T-helper 2 cell treated with Interferon-gamma antibody and Interleukin-4, amounts not matched to agents 100 ng/mL and 5 ng/mL, for 36 hours (primary cell): ENCODE measurements at places on chromosomes 11 and 22. TPM values are rescaled to one million over a fixed set of nuclear protein-coding genes. Genes with fewer than 3 reads are reported as not detected.

Gene OR51S1
- total RNA-seq, result not detected in 2 replicates

Gene OR2AG2
- total RNA-seq, result 0.18 and 0.25 TPM in 2 replicates

Gene CDC42BPG
- 0.50 and 0.82 TPM in 2 replicates for total RNA-seq

Gene HOATZ
- total RNA-seq, result not detected in 2 replicates

Gene MS4A14
- not detected in 2 replicates for total RNA-seq

Gene ART1
- total RNA-seq, result not detected in 2 replicates

Gene HEPN1
- not detected in 2 replicates for total RNA-seq

Gene FDXACB1
- total RNA-seq, result 4.8 and 6.1 TPM in 2 replicates

Gene USP2
- 0.41 and 0.57 TPM in 2 replicates for total RNA-seq

Gene CARD18
- not detected in 2 replicates for total RNA-seq

Gene C11orf16
- total RNA-seq, result not detected in 2 replicates

Gene APOA1
- 0.18 TPM in 1 of 2 replicates, not detected in the other for total RNA-seq

Gene MICALL1
- total RNA-seq, result 27.9 and 29.3 TPM in 2 replicates

Gene BDNF
- total RNA-seq, result not detected in 2 replicates

Gene TSPO
- 96.4 and 100 TPM in 2 replicates for total RNA-seq

Gene KDM4D
- 0.39 and 0.45 TPM in 2 replicates for total RNA-seq

Gene NLRP10
- not detected in 2 replicates for total RNA-seq

Gene SCGB1A1
- not detected in 2 replicates for total RNA-seq

Gene UPK3A
- total RNA-seq, result not detected in 2 replicates

Gene ILK
- total RNA-seq, result 128 and 134 TPM in 2 replicates

Gene ANGPTL5
- total RNA-seq, result not detected in 2 replicates

Gene TRIM49
- not detected in 2 replicates for total RNA-seq

Gene GSTT2
- total RNA-seq, result 0.18 and 0.41 TPM in 2 replicates

Gene PGGHG
- 99.8 and 105 TPM in 2 replicates for total RNA-seq

Gene TAGLN
- total RNA-seq, result 3.2 and 4.0 TPM in 2 replicates

Gene MFRP
- total RNA-seq, result not detected in 2 replicates

Gene DCPS
- 38.8 and 43.9 TPM in 2 replicates for total RNA-seq

Gene AGBL2
- 5.1 and 5.2 TPM in 2 replicates for total RNA-seq

Gene CDCA5
- 91.5 and 93.2 TPM in 2 replicates for total RNA-seq

Gene CD3E
- 576 and 590 TPM in 2 replicates for total RNA-seq

Gene MMP12
- not detected in 2 replicates for total RNA-seq

Gene SERPING1
- not detected in 2 replicates for total RNA-seq

Gene MYBPC3
- not detected in 2 replicates for total RNA-seq

Gene TRABD
- 134 and 140 TPM in 2 replicates for total RNA-seq

Gene KRTAP5-7
- 0.14 and 0.25 TPM in 2 replicates for total RNA-seq

Gene DCHS1
- 0.43 and 0.45 TPM in 2 replicates for total RNA-seq

Gene NRGN
- total RNA-seq, result 5.7 and 5.8 TPM in 2 replicates

Gene RNF121
- 29.0 and 30.5 TPM in 2 replicates for total RNA-seq
